ENCODE measurements at places on chromosomes 3 and 15.

DNA sequence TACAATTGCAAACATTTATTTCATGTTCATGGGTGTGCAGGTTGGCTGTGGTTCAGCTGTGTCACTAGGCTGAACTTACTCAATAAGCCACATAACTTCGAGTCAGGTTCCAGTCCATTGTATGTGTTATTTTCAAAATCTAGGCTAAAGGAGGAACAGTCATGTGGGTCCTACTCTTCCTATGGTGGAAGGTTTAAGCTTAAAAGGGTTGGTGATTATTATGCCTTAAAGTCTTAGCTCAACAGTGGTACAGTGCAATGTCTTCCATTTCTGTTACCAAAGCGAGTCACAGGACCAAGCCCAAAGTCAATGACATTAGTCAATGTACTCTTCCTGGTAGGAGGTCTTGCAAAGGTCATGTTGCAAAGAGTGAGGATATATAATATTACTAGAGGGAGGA is 78.2 kb downstream of the ATG7 start:
- DNase-seq, result peak; percentile 37

- peak; percentile 24 for DNase-seq
Measured at GRCh38 chr15:59366333-59367021, 6.2 kb downstream of the MYO1E start.

DNA sequence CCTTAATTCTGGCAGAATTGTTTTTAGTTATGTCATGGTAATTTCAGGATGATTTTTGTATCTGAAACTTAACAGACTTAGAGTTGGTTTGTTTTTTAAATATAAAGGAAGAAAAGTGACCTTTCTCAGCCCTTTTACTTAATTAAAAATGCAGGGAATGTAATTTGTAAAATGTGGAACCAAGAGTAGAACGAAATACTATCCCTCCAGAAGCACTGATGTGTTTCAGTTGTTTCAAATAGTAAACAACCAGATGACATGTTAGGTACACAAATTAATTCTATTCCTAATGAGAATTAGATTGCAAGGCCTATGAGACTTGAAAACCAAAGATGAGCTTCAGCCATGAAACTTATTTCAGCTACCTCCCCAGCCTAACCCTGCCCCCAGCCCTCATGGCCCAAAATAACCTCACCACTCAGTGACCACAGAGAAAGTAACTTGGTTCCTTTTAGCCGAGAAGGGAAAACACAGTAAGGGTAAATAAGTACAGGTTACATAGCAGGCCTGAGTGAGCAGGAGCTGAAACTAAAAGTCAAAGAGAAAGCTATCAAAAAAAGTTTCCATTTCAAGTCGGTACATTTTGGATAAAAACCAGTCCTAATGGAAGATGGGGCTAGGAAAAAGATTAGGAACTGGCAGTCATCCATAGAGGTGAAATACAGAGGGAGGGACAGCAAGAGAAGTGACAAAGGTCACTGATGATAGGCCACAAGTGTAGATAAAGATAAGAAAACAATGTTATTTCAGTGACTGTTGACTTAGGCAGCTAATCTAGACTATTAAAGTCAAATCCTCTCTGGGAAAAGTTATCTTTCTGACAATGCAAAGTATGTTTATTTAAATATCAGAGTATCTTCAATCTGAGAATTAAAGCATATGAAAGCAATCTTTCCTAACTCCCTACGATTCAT is 23.2 kb downstream of the SENP8 start:
- peak; percentile 11 for DNase-seq

GRCh38 chr3:97764407-97765238 is at the start of gene ARL6:
Gene ARL6 (plus strand): TSS chr3:97764758. CDS start chr3:97768108, 3,350 bp downstream.
- peak; percentile 88 for DNase-seq

GRCh38 chr3:30908456-30909037 is 14.1 kb upstream of the GADL1 start:
- DNase-seq, result no peak

- DNase-seq, result no peak
Measured at GRCh38 chr15:101539930-101540329, 50.4 kb upstream of the PCSK6 start.

DNA sequence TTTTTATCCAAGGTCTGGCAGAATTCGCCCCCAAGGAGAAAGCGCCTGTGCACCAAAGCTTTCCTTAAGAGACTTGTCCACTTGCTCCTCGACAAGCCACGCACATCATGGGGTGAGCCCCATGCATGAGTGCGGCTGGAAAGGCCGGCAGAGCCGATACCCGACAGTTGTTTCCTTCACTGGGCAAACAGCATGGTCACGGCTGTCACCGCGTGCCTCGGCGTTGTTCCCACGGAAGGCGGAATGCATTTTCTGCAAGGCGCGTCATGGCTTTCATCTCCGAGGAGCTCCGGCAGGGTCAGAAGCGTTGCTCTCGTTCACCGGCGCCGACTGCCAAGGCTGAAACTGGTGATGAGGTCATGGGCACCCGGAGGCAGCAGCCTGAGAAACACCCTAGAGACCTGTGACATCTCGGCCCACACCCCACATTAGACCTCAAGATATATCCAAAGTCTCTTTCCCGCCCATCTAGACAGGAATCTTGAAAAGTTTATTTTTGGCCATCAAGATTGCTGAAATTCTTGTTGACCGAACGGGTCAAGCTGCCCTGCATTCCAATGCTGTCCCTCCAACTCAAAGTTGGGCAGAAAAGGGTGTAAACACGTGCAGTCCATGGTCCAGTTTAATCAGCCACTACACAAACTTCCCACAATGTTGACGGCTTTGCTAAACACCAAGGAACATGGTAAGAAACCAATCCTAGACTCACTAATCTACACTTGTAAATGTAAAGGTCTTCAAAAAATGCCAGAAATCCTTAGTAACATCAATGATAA is 604 bp upstream of the TJP1 start:
- DNase-seq, result peak; percentile 90

- DNase-seq, result peak; percentile 82
Measured at GRCh38 chr3:41259449-41260062, 60.3 kb downstream of the CTNNB1 start.

GRCh38 chr3:144590854-144591253 is 619.2 kb downstream of the DIPK2A start:
- DNase-seq, result peak; percentile 82

GRCh38 chr15:61702224-61703020 is 357.8 kb downstream of the VPS13C start:
- DNase-seq, result no peak
